ENCODE measurements at places on chromosomes 12 and 14.
A peak's percentile ranks its signal among the peaks of the same experiment; 100 is the strongest.

DNA sequence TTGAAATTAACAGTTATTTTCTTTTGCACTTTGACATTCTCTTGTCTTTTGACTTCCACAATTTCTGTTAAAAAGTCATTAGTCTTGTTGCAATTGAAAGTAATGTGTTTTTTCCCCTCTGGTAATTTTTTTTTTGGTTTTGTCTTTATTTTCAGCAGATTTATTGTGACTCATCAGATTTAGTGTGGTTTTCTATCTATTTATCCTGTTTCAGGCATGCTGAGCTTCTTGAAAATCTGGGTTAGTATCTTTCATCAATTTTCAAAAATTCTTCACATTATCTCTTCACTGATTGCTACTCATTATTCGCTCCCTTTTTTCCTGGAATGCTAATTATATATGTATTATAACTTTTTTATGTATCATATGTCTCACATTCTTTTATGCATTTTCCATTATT is 15.3 kb upstream of the NTF3 start:
- DNase-seq, result no peak

DNA sequence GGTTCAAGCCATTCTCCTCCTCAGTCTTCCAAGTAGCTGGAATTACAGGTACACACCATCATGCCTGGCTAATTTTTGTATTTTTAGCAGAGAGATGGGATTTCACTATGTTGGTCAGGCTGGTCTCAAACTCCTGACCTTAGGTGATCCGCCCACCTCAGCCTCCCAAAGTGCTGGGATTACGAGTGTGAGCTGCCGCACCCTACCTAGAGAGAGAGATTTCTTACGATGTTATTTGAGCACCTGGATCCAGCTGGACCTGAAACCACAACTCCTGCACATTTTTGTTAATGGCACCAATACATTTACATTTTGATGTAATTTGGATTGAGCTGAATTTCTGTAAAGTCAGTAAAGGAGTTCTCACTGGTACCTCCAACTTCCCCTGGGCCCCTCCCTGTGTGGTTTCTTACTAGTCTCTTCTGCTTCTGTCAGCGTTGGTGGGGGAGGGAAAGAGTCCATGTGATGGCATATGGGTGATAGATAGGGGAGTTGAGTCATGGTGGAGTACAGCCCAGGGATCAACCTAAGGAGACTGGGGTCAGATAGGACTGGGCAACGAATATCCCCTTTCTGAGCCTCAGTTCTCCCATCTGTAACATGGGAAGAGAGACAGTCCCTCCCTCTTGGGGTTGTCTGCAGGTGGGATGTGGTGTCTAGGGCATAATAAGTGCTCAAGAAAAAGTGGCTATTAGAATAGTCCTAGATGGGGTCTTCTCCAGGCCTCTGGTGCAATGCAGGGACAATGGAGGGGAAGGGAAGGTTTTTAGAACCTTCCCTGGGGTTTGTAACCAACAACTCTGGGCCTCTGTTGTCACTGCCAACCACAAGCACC is 83.3 kb upstream of the MED13L start:
- DNase-seq, result no peak

DNA sequence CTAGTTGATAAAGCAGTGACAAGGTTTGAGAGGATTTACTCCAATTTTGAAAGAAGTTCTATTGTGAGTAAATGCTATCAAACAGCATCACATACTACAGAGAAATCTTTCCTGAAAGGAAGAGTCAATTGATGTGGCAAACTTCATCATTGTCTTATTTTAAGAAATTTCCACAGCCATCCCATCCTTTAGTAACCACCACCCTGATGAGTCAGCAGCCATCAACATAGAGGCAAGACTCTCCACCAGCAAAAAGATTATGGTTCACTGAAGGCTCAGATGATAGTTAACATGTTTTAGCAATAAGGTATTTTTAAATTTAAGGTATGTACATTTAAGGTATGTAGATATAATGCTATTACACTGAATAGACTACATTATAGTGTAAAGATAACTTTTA is 122.1 kb upstream of the ARHGAP5 start:
- no peak for DNase-seq

DNA sequence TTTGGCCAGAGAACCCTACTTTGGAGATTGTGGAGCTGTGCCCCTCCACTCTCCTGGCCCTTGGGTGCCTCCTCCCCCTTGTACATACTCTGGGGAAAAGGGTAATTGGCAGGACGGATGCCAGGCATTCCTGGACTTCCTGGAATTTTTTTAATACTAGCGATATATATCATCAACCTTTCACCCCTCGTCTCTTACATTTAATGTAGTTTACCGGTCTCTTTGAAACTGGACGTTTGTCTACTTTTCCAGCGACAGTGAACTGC is 767 bp upstream of the CRY1 start:
- DNase-seq, result peak; percentile 76

DNA sequence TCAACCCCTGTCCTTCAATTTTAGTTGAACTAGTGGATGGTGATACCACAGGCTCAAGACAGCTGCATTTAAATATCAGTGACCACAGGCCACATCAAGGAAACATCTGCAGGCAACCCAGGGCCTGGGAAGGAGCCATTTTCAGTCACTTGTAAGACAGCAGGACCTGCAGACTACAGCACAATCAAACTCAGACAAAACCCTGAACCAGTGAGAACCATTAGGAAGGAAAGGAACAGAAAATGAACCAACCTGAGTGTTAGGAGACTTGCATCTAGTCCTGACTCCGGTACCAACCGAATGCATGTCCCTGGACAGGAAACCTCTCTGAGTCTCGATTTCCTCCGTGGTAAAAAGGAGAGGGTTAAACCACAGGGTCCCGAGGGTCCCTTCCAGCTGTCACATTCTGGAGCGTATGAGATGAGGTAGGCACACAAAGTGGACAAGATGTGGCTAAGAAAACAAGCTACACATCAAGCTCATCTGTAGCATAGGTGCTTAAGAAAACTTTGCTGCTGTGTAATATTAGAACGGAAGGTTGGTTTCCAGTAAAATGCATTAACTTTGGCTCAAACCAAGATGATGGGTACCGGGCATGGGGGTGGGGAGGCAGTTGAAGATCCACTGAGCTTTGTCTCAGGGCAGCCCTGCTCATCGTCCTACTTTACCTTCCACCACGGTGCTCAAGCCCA is 1.6 kb upstream of the CDKN1B start:
- DNase-seq, result peak; percentile 39

DNA sequence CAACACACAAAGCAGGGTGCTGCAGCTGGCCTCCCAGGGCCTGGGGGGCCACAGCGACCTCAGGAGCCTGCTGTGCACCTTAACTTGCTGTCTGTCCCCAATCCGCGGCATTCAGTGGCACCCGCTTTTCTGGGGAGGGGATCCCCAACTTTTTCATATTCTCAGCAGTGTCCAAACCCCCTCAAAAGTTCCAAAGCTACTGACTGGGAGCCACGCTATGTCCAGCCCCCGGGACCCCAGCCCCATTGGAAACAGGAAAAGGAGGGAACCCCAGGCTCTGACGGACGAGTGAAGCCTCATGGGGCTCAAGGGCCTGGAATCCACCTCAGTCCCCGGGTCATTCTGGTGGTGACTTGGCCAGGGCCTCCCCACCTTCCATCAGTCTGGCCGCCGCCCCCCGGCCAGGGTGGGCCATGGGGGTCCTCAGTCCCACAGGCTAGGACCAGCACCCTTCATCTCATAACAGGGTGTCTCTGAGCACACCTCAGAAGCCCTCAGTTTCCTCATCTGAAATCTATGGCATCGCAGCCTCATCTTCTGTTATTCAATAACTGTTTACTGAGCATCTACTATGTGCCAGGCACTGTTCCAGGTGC is 127.3 kb downstream of the NCOR2 start:
- no peak for DNase-seq

DNA sequence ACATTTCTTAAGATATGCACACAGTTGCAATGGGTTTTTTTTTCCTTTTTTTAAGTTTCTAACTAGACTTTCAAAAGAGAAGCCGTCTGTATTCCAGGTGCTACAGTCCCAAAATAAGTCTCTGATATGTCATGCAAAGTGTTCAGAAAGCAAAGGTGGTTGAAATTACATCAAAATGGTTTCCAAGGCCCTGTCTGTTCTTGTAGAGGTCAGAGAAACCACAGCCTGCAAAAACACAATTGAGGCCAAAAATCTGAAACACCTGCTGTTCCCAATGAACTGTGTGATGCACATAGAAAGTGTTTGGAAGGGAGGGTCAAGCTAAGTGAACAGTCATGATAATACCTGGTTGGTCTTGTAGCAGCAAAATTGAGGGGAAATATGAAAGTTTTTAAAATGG is 91.0 kb downstream of the VRK1 start:
- DNase-seq, result no peak

DNA sequence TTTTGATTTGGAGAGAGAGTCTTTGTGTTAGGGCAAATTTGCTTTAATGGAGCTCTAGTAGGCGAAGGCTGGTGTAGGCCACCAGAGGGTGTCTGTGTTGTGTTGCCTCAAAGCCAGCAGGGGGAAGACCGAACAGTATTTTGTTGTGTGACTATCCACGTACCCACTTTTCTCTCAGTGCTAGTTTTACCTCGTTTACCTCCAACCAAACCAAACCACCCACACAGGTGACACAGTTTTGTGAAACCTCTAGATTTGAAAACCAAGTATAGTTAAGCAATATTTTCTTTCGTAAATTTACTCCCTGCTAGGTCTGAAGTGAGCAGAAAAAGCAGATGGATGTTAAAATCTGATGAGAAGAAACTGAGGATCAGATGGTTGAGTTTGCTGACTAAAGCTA is 36.3 kb upstream of the NPFF start:
- DNase-seq, result peak; percentile 59

GRCh38 chr14:101131451-101131916 is 228.0 kb upstream of the RTL1 start:
- no peak for DNase-seq

DNA sequence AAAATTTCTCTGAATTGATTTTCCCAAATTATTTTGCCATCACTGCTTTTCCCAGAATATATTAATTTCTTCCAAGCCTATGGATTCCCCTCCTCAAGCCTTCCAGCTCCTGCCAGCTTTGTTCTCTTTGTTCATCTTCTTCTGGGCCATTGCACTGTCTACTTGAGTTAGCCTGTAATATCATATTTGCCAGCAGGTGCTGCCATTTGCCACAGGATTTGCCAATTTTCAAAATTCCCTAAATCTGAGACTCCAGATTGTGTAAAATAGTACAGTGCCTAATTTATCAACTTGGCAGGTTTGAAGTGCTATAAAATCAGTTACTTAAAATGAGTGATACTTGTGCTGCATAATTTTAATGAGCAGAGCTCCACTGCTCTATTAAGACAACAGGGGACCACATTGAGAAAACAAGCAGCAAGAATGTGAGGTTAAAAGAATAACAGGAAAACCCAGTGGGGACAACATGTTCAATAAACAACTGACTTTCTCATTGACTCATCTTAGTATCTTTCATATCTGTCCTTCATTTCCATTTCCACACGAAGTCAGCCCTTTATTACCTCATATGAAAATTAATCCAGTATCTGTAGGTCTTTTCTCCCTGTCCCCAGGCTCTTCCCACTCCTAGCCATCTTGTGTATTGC is 84.6 kb upstream of the CCDC196 start:
- DNase-seq, result no peak

DNA sequence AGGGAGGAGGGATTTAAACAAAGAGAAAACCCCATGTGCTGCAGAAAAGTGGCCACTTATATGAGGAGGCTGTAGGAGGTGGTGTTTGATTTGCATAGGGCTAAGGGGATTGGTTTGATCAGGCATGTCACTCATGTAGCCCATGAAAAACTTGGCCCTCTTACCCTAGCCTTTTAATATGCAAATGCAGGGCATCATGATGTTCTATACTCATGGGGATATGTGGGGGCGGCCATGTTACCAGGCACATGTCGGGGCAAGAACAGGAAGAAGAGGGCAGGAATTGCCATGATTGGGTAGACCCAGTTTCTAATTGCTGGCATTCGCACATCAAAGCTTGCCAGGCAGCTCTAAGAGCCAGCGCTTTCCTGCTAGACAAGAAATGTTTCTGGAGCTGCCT is 28.8 kb downstream of the KLRK1 start:
- no peak for DNase-seq

GRCh38 chr12:4015225-4016091 is 142.3 kb upstream of the PARP11 start:
- DNase-seq, result no peak

- DNase-seq, result no peak
Observed at GRCh38 chr12:82474181-82474797, 116.0 kb downstream of the METTL25 start.

DNA sequence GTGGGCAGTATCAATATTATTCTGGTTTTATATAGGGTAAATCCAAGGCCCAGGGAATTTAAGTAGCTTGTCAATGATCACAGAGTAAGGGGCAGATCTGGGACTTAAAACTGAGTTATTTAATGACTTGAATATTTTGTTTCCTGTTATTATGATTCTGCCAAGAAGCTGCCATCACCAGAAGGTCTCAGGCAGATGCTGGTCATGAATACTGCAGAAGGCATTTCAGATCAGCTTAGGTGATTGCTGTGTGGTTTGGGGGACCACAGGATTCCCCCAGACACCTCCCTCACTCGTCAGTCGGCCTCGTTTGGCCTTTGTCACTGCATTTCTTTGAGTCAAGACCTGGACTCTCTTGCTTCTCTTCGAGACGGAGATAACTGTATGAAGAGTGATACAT is 47.7 kb upstream of the EVL start:
- peak; percentile 39 for DNase-seq

GRCh38 chr12:105485321-105485910 is 154.9 kb downstream of the C12orf75 start:
- DNase-seq, result peak; percentile 90

DNA sequence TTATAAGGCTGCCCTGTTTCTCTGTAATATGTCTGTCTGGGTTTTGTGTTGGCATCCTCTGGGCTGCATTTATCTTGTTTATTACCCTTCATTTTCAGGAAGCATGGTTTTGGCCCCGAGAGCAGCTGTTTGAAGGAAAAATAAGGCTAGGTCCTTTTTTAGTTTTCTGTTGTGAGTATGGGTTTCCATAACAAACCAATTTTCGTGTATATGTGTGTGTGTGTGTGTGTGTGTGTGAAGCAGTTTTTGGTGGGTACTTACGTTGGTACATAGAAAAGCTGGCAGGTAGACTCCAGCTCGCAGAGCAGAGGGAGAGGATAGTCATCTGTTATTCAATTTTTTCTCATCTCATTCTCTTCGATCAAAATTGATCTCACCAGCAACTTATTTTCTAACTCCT is 52.5 kb downstream of the MAPKAPK5 start:
- DNase-seq, result no peak

DNA sequence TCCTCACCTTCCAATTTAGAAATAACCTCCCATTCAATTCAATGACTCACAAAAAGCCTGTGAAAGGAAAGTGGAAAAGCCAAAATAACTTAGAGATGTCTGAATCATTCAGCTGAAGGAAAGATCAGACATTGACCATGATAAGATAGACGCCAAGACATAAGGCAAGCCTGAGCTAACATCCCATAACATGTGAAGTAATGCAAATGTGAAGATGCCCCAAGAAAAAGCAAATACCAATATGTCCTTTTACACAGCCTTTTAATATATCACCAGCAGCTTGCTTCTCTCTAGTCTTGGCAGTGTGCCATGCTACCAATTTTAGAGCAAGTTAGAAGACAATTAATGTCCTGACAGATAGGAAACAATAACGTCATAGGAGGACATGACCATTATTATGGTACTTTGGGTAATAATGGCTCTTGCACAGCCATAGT is 2.4 kb upstream of the NUMB start:
- DNase-seq, result peak; percentile 67

- peak; percentile 77 for DNase-seq
Observed at GRCh38 chr14:103628221-103628683, 759 bp upstream of the KLC1 start.
